ENCODE measurements at places on chromosomes 2 and 18.

GRCh38 chr2:96895032-96895745 lies 25.3 kb upstream of the SEMA4C start:
- no peak for DNase-seq

- no peak for DNase-seq
These were observed 28.2 kb upstream of the DNMT3A start for GRCh38 chr2:25369876-25370275.

GRCh38 chr2:189444322-189444721 lies 3.0 kb downstream of the WDR75 start:
- DNase-seq = no peak

DNA sequence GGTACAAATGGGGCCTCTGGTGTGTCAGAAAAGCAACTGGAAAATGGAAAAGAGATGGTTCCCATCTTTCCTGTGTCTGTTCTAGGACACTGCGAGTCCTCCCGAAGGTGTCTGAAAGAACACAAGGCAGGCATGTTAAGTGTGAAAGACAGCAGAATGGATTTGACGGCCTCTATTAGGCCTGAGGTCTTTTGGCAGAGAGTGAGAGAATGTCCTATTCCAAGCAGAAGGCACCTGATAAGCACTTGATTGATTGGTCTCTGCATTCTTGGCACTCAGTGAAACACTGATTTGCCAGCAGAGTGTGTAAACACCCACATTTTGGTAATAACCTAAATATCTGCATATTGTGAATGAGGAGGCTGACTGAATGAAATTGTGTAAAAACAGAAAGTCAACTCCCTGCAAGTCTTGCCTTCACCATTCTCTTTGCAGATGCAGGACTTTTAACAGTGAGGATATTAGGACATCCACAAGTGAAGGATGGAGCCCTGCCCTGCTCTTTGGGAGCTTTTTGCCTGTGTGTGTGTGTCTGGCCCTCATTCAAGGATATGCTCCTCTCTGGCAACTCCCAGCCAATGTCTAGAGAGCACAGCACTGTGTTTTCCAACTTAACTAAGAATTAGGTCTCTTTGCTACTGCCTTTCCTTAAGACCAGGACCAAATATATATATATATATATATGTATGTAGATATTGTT lies 698.3 kb downstream of the NRXN1 start:
- no peak for DNase-seq
